ENCODE measurements at places on chromosomes 4 and X.

DNA sequence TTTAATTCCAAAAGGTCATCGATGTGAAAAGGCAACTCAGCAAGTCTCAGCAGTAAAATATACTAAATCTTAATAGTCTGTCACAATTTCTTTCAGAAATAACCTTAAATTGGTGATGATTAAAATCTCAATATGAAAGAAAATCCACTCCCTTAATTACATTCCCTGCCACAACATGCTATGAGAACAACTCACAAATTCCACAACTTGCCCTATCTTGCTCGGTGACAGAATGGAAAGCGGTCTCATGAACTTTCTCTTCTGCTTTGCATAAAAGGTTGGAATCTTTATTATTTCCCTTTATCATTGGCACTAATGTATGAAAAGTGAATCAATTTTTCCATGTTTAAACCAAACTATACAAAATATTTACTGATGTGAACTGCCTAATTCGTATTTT lies 380.8 kb downstream of the TMA16 start:
- DNase-seq: no peak

- DNase-seq: no peak
Measured at GRCh38 chr4:6826781-6827508, 44.4 kb downstream of the KIAA0232 start.

DNA sequence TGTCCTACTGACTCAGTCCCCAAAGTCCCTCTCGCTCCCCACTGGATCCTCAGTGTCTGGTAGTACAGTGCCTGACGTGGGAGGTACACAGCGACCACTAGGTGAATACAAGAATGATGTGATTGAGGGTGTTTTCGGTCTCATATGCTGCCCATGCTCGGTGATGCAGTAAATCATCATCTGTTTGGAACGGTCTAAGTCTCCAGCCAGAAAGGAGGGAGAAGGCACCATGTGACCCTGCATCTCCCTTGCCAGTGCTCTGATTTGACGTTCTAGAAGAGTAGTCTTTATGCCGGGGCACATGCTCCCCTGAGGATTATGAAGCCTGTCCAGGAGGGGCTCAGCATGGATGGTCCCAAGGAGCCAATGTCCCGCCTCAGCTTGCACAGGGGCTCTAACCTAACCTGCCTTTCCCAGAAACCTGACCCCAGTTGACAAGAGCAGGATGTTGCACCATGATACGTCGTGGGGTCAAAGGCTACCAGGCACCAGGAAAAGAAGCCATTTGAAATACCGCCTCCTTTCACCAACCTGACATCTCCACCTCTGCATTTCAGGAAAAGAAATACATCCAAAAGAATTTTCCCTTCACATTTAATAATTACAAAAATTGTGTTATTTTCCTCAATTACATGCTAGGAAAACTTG lies 13.8 kb upstream of the PLXNB3 start:
- no peak for DNase-seq

- DNase-seq: no peak
Measured at GRCh38 chrX:120463241-120463640, 5.9 kb downstream of the LAMP2 start.

DNA sequence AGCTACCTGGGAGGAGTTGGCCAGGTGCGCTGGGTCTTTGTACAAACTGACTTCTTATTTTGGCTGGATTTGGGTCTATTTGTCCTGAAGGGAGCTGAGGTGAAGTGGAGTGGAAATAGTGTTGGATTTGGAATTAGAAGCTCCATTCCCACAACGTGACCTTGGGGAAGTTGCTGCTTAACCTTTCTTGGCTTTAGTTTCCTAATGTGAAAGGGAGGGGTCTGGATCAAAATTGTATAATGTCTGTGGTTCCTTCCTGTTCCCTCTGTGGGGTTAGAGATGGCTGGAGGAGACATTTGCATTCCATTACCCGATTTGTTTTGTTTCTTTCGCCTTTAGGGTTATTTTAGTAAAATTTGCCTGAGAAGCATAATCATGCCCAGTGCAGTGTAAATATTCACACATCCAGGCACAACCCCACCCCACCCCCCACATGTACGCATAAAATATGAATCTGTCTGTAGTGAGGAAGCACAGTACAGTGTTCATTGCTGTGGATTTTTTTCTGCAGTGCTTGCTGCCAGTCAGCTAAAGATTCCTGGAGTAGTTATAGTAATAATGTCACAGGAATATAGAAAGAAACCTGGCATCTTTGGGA lies 21.5 kb downstream of the JADE1 start:
- no peak for DNase-seq

DNA sequence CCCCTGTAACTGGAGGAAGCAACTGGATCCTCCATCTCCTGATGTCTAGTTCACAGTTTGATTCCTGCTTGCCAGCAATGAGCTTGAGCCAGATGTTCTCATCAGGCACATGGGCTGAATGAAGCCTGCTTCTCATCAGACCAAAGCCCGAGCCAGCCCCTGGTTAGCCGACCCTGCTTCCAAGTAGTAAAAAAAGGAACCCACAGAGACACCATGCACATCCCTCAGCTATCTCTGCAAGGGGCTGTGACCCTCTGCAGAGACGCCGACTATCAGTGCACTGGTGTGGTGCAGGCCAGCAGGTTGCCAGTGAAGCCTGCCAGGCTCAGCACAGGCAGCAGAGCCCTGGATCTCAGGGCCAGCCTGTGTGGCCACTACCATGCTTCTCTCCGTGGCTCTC lies 2.8 kb downstream of the DCTD start:
- DNase-seq: no peak

- no peak for DNase-seq
Measured at GRCh38 chrX:2863646-2864045, 34.9 kb downstream of the GYG2 start.

DNA sequence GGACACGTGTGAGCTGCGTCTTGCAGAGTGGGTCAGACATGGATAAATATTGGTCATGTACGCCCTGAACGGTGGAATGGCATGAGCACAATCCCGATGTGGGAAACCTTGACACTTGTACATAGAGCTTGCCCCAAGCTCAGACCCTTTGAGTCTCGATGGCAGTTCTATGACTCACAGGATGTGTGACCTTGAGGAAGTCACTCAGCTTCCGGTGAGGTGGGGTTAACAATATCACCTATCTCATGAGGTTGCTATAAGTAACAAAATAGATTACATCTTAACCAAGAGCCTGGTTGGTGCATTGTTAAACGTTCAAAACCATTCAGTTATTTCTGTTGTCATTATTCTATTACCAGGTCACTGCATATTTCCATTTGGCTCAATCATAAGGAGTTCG lies 109.1 kb upstream of the TBL1X start:
- DNase-seq: no peak

- no peak for DNase-seq
Measured at GRCh38 chrX:867966-868647, 237.5 kb downstream of the SHOX start.

Measured in NCI-H146 (cell line).